ENCODE measurements at places on chromosomes 12 and 14.

DNA sequence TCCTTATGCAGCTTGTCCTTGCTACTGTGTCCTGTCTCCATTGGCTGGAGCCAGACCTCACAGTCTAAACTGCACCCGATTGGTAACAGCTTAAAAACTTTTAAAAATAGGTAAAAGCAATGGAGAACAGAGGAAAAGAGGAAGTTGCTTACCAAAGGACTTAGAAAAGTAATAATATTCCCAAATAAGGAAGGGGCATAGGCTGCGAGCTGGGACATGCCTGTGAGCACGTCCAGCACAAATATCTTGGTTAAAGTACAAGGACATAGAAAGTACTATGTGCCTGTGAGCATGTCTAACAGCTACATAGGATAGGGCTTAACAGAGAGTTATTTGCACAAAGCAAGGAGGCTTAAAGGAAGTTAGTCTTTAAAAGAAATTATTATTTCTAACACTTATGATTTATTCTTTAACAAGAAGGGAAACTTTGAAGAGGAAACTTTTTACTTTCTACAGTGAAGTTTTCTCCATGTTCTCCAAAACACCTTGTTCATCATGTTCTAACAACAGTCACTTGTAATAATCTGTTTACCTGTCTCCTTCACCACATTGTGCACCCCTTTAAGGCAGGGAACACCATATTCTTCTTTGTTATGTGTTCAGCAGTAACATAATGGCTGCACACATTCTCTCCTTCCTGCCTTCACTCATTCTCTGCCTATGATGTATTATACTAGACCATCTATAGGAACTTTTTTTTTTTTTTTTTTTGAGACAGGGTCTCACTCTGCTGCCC lies 9.8 kb upstream of the UBE2N start:
- DNase-seq: no peak

GRCh38 chr12:17928708-17929366 lies 161.2 kb downstream of the RERGL start:
- DNase-seq: peak; percentile 72

DNA sequence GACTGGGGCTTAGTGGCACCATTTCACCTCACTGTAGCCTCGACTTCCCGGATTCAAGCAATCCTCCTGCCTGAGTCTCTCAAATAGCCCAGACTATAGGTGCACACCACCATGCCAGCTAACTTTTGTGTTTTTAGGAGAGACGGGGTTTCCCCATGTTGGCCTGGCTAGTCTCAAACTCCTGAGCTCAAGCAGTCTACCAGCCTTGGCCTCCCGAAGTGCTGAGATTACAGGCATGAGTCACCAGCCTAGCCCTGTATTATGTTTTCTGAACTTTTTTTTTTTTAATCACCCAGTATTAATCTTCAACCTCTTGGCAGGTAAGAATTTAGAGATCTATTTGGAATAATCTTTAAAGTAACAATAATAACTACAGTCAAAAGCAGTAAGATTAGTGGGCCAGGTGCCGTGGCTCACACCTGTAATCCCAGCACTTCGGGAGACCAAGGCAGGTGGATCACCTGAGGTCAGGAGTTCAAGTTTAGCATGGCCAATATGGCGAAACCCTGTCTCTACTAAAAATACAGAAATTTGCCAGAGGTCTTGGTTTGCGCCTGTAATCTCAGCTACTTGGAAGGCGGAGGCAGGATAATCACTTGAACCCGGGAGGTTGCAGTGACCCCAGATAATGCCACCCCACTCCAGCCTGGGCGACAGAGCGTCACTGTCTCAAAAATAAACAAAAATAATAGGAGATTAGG lies 8.6 kb downstream of the NANOG start:
- peak; percentile 22 for DNase-seq

DNA sequence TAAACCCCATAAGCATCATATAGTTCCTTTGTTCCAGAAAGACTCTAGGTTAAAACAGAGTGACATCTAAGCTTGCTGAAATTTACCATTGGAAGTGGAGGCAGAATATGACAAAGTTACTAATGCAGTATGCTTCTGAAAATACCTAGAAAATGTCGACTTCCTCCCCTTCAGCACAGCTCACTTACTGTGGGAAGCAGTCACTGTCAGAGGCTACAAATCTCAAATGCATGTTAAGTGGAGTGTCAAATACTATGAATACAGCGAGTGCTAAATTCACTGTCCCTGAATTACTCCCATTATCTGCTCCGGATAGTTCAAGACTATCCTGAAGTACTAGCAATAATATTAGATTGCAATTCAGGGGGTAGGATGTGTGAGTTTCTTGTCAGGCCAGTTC lies 1454.6 kb downstream of the AACS start:
- no peak for DNase-seq

- no peak for DNase-seq
Observed at GRCh38 chr12:65667932-65668331, 156.4 kb upstream of the HMGA2 start.

DNA sequence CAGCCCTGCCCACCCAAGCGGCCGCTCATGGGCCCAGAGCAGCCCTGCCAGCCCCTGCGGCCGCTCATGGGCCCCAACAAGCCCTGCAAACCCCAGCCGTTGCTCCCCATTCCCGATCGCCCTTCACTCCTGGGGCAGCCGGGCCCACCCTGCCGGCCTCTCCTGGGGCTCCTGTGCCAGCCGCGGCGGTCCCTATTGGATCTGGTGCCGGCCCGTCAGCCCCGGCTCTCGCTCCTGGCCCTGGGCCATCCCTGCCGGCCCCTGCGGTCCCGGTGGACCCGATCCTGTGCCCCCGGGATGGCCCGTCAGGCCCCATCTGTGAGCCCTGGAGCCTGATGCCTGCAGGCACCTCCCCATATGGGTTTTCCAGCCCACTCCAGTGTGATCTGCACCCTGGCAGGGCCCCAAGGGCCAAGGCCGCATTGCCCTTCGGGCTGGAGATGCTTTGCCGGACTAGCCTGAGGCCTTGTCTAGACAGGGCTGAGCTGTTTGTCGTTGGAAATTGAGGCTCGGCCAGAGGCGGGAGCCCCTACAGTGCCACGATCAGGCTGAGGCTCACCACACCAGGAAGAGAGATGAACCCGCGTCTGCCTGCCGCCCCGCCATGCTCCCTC lies 20.3 kb downstream of the FBRSL1 start:
- DNase-seq: no peak

DNA sequence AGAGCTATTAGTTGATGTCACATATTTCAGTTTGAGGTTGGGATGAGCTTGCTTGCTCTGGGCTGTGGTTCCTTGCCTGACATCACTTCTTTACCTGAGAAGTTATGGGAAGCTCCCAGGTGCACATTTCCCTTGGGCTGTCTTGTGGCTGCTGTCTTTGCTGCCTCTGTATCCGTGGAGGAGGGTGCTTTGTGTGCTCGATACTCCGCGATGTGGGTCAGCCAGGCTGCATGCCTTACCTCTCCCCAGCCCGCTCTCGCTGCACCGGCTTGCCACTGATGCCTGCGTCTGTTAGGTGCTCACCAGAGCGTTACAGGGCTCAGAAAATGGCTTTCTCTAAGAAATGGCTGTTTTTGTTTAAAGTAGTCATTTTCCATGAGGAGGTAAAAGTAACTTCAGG lies 19.6 kb downstream of the PELI2 start:
- DNase-seq: no peak

- DNase-seq: no peak
Observed at GRCh38 chr12:38689704-38690103, 215.7 kb downstream of the CPNE8 start.

DNA sequence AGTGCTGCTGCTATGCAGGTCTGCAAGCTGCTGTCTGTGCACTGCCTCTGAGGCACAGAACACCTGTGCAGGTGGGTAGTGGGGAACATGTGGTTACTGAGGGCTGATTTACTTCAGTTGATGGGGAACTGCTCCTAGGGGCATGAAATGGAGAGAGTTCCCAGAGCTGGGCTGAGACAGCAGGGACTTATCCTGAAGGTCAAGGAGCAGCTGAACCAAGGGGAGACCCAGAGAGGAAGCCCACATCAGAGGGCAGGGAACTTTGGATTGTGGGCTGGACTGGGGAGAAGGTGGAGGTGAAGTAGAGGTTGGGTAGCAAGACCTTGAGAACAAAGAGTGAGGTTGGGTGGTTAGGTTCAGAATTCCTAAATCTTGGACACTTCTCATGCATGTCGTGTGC lies 311.9 kb downstream of the AACS start:
- DNase-seq: no peak

- DNase-seq: peak; percentile 75
Observed at GRCh38 chr12:55729819-55730818, 1.3 kb upstream of the CD63 start.

DNA sequence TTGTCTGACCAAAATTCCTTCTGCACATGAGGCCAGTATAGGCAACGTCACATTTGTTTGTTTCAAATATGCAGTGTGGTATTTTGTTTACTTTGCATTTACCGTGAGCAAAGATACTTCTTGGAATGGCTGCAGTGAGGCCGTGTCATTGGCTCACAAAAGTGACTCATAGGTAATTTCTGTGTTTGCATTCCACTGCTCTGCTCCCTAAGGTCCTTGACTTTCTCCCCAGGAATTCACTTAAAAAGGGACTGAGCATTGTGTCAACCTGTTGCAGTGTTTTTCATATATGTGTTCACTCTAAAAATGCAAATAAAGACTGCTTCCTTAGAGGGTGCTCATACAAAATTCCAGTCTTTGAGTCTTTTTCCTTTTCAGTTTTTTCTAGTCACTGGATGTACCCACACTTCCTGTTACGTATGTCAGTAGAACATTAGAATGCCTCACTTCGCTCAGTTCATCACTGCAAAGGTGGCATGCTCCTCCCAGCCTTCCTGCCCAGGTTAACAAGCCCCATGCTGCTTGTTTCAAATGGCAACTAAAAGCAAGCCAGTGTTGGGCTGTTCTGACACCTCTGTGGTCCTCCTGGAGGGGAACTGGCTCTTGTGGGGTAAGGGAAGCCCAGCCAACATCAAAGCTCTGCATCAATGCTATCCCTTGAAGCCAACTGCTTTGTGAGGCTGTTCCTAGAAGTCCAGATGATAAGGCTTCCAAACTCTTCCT lies 9.1 kb downstream of the C12orf76 start:
- peak; percentile 94 for DNase-seq

DNA sequence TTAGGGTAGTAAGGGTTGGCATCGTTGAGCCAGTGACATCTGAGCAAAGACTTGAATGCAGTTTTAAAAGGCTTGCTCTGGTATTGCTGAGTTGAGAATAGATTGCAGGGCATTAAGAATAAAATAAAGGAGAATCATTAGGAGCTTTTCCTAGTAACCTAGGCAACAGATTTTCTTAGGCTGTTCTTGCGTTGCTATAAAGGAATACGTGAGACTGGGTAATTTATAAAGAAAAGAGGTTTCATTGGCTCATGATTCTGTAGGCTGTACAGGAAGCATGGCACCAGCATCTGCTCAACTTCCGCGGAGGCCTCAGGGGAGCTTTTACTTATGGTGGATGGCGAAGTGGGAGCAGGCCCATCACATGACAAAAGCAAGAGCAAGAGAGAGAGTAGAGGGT lies 97.4 kb downstream of the RAD51B start:
- DNase-seq: no peak

GRCh38 chr14:61864329-61864898 lies 102.2 kb downstream of the SNAPC1 start:
- no peak for DNase-seq

DNA sequence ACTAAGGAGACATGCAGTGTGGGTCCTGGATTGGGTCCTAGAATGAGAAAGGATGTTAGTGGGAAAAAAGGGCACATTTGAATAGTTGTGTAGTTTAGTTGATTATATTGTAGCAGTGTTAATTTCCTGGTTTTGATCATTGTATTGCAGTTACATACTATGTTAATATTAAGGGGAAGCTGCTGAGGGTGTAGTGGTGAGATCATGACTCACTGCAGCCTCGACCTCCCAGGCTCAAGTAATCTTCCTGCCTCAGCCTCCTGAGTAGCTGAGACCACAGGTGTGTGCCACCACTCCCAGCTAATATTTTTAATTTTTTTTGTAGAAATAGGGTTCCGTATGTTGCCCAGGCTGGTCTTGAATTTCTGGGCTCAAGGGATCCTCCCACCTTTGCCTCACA lies 21.7 kb downstream of the BORCS5 start:
- no peak for DNase-seq

DNA sequence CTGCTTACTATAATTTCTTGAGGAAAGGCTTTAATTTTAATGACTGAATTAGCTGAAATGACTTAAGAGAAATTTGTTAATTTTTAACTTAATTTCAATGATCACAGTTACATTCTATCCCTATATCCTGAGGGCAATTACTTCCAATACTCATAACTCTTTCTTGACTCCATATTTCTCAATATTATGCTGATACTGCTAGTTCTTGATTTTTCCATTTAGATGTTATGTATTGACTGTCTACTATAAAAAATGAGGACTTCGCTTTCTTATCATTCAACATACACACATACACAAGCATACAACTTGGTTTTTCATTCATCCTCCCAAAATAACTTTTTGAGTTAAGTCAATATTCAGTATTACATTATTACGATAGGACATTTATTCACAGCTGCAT lies 176.2 kb downstream of the PHLDA1 start:
- DNase-seq: no peak

- DNase-seq: no peak
Observed at GRCh38 chr12:64085996-64086395, 136.1 kb downstream of the KICS2 start.

DNA sequence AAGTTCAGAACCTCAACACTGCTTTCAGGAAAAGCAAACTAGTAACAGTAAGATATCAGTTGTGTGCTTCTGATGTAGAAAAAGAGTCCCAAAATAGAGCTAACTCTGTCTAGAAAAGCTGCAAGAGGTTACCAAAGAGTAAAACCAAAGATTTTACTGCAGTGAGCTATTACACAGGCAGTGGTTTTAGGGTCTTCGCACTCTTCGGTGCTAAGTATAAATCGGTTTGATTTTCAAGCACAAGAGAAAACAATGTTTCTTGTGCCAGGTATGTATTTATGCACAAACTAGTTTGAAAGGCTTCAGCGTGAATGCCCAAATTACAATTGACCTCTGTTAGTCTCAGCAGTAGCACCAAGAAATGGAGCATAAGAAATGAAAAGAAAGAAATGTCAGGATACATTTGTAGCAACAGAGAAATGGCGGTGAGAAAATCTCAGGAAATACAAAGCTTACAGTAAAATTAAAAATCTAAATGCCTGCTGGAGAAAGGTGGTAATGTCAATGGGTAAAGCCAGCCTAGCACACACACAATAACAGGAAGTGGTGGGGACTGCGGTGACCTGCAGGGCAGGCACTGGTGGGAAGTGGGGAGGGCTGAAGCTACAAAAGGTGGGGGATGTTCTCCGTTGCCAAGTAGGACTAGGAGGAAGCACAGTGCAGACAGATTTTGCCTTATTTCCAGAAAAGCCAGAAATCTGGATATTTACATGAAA lies 18.0 kb upstream of the DYRK2 start:
- peak; percentile 21 for DNase-seq

GRCh38 chr14:96631621-96632362 lies 129.6 kb downstream of the PAPOLA start:
- no peak for DNase-seq

Data from astrocyte of the hippocampus (primary cell).